Nucleus accumbens (tissue), 56 donors: ENCODE measurements at places on chromosomes 12 and 14.

DNA sequence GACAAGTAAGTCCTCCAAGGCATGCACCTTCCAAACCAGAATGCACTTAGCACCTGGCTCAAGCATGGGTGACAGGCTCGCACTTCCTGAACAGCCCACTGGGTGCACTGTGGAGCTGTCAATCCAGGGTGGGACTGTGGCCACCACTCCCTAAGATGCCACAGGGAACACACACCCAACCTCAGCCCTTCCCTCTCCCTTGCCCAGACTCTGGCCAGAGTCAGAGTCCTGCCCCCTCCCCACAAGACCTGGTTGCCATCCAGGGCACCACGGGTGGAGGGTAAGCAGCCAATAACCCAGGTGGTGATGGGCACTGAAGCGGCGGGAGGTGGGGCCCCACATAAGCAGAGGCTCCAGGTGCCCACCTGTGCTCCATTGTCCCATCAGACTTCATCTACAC is 160.6 kb downstream of the MYRFL start:
- DNase-seq: no peak

DNA sequence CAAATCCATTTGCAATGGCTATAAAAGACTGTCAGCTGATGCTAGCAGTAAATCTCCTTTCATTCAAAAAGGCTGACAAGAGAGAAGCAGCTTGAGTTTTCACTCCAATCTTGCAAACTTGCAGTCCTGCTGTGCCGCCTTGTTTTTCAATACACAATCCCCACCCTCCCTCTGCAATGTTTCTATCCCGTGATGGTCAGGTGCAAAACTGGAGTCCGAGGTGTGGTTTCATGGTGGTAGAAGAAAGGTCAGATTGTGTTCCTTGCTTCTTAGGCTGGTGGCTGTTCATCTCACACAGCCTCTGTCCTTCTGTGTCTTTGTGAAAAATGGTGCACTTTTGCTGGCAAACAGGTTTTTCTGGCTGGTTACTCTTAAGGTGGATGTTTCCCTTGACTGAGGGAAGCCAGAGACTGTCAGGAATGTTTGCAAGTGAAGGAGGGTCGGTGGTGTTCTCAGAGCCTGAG is 27.7 kb upstream of the TBX3 start:
- no peak for DNase-seq

- DNase-seq: no peak
Measured at GRCh38 chr14:97942921-97943320, 1145.7 kb downstream of the VRK1 start.

DNA sequence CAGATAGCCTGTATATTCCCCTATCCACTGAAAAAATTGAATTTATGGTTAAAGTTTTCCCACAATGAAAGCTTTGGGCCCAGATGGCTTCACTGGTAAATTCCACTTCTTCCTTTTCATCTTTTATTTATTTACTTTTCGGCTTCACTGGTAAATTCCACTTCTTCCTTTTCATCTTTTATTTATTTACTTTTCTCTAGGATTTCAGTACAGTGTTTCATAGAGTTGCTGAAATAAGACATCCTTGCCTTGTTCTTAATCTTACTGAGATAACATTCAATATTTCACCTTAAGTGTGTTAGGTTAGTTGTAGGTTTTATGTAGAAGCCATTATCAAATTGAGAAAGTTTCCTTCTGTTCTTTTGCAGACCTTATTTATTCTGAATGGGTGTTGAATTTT is 18.9 kb upstream of the KLRG1 start:
- no peak for DNase-seq

DNA sequence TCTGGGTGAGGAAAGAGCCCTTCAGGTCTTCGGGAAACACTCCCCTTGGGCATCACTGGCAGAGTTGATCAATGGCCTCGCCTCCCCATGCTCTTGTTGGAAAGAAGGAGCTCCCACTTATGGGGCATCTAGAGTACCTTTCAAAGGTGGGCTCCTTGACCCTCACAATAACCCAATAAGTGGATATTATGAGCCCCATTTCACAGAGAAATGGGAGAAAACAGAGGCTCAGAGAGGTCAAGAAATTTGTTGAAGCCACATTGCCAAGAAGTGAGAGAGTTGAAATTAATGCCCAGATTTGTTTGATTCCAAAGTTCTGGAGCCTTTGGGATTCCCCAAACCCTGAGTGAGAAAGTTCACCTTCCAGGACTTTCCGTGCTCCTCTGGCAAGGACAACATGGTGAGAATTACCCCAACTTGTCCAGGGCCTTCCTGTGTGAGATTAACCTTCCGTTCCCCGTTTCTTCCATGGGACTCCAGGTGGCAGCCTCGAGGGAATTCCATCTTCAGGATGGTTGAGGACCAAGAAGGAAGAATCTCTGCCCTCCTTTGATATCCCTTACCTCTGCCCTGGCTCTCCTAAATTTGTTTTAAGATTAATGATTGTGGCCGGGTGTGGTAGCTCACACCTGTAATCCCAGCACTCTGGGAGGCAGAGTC is 7.5 kb upstream of the CHD4 start:
- DNase-seq: no peak

DNA sequence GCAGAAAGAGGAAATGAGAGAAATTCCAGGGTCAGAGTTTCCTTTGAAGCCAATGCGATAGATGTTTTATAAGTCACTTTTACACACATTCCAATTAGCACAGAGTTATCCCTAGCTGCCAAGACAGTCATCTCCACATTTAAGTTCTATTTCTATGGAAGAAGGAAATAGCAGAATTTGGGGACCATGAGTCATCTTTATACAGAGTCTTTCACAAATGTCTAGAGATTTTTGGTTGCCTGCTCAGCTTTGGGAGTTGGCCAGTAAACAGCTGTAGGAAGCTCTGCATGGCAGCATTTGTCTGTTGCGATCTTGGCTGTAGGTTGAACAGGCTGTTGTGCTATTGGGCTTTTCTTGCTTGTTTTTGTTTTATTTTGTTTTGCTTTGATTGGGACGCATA is 884.3 kb downstream of the GALC start:
- DNase-seq: no peak

GRCh38 chr14:103593577-103593976 is 30.8 kb downstream of the COA8 start:
- no peak for DNase-seq

DNA sequence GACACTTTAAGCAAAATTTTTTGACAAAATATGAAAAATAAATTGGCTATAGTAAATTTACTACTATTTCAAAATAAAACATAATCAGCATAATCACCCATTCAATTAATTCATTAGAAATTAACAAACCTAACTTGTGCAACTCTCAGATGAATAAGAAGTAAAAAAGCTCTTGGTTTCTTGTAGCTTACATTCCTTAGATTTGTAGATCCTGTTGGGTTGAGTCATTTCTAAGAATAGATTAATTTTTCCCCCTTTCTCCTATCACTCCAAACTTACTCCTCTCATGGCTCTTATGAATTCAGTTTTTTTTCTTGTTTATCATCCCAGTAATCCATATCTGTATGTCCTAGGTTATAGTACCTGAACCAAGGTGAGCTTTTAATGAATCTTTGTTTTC is 230.9 kb upstream of the LRIG3 start:
- no peak for DNase-seq

GRCh38 chr14:102795060-102795925 is 18.0 kb downstream of the TRAF3 start:
- no peak for DNase-seq
